ENCODE measurements at places on chromosomes 16 and 17.

GRCh38 chr17:77723909-77724875 is 234.3 kb upstream of the TNRC6C start:
- DNase-seq, result no peak

- DNase-seq, result no peak
Measured at GRCh38 chr16:2966808-2967191, 2.3 kb upstream of the PAQR4 start.

GRCh38 chr16:13130586-13130985 is 229.2 kb downstream of the SHISA9 start:
- DNase-seq, result no peak

DNA sequence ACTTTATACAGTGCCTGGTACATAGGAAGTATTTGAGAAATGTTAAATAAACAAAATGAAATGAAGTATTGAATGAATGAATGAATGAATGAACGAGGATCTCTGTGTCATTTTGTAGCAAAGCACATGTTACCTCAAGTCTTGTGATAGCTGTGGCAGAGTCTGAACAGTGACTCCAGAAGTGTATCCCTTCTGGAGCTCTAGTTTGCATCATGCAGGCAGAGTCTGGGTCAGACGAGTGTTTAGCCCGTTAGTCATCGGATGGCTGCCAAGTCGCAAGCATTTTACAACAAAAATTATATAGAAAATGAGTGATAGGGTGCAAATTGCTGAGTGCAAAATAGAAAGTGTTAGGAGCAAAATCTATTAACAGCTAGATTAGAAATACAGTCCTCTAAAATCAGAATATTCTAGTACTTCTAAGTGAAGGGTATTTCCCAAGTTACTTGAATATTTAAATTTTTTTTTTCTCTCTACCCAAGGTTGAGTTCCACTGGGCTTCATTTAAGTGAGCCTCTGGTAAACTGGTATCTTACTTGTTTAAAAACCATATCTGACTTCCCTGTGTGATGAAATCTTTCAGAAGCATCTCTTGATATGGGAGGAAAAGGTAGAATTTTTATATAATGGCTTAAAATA is 113.3 kb downstream of the FTO start:
- DNase-seq, result no peak

DNA sequence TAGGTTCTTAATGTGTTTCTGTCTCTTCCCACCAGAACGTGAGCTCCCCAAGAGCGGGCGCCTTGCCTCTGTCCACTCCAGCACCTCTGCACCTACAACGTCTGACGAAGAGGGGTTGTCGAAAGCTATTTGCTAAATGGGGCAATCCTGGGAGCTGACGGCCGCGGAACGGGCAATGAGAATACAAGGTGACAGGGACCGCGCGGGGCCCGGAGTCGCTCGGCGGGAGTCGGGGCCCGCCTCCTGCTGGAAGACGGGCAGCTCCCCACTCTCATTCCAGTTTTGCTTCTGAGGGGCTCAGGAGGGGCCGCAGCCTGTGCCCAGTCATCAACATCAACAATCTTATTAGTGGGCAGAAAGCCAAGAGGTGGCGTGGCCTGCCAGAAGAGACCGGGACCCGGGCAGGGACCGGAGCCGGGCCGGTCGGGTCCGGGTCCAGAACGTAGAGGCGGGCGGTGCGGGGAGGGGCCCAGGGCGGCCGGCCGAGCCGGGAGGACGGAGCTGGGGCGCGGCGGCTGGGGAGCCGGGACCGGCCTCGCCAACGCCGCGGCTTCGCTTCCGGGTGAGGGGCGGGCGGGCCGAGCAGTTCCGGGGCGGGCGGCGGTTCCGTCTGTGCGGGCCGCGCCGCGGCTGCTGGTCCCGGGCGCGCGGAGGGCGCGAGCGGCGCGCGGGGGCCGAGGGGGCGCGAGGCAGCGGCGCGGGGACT is at the start of gene MOSMO:
Gene MOSMO (plus strand): TSS at position 603 of the 706 bp plus-strand sequence. CDS start 191 bp downstream, outside the sequence.
- peak; percentile 69 for DNase-seq

- peak; percentile 82 for DNase-seq
Measured at GRCh38 chr17:79400989-79401703, 209.7 kb downstream of the RBFOX3 start.

GRCh38 chr16:89167425-89167941 is 4.1 kb upstream of the CDH15 start:
- peak; percentile 99 for DNase-seq

DNA sequence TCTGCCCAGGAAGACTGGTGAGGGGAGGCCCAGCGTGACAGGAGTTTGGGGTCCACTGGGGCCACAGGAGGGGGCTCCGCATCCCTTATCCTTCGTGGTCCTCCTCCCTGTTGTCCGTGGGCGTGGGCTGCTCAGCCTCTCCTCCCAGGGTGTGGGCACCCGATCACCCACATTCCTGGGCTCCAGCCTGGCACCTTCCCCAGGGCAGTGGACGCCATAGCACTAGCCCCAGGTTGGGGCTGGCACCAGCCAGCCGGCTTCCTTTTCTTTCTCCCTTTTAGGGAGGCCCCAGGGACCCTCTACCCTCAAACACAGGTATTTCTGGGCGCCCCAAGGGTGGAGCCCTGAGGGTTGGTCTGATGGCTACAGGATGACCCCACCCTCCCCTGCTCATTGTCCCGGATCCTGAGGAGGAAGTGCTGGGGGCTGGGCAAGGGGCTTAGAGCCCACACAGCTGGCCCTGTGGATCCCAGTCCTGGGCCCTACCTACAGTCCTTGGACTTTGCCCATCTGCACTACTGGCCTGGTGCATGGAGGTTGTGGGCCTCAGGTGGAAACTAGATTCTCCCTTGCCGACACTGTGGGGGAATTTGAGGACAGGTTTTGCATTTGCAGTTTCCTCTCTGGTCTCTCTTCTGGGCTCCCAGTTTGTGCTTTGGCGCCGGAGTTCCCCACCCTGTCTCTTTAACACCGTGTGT is 1.1 kb downstream of the KIF1C start:
- DNase-seq, result peak; percentile 82

GRCh38 chr17:1506649-1507267 is 9.7 kb downstream of the INPP5K start:
- no peak for DNase-seq

DNA sequence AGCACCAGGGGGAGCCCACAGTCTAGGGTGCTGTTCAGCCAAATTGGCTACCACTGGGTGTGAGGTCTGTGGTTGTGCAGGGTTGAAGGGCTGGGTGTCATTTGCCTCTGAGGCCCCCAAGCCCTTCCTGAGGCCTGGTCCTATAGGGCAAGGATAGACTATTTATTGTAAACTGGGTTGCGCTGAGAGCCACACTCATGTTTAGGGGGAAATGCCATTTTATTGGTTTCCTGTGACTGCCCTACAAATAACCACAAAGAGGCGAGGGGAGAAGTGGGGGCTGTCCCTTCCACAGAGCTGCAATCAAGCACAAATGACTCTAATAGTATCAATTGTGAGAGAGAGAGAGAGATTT is 3.6 kb upstream of the ZCCHC14 start:
- DNase-seq, result no peak

DNA sequence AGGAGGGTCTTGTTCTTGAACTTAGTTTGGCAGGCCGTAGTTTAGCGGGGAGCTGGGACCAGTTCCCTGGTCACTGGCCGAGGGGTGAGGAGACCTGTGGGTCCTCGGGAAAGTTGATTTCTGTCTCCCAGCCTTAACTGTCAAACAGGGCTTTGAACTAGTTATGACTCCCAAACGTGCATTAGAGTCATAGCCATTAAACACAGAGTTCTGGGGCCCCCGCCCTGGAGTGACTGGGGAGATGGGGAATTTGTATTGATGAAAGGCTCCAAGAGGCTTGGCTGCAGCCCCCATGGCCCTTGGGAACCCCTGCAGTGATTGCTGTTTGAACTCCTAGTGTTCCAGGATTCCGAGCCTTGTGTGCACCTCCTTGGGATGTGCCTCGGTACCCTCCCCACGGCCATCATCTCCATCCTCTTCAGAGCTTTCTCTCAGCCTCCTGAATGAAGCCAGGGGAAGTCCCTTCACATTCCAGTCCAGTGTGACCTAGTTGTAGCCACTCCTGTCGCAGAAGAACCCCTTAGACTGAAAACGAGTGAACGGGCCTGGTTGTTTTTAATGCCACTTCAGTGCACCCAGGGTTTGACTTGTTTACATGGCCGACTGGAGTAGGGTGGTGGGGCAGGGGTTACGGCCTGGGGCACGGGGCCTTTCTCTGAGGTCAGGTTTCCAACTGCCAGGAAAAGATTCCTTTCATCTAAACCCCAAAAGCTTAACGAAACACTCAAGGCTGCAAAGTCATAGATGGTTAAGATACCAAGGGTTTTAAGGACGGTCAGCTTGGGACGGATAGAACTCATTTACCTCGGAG is 1.4 kb downstream of the MPRIP start:
- DNase-seq, result peak; percentile 35

- no peak for DNase-seq
Measured at GRCh38 chr16:4525069-4525468, 13.5 kb downstream of the CDIP1 start.

Data from HuH-7.5 (cell line).